ENCODE measurements at places on chromosomes 5 and 9.

- no peak for DNase-seq
Measured at GRCh38 chr5:137264041-137264440, 235.1 kb downstream of the SPOCK1 start.

GRCh38 chr5:101783241-101784013 is 512.7 kb downstream of the SLCO4C1 start:
- DNase-seq: no peak

DNA sequence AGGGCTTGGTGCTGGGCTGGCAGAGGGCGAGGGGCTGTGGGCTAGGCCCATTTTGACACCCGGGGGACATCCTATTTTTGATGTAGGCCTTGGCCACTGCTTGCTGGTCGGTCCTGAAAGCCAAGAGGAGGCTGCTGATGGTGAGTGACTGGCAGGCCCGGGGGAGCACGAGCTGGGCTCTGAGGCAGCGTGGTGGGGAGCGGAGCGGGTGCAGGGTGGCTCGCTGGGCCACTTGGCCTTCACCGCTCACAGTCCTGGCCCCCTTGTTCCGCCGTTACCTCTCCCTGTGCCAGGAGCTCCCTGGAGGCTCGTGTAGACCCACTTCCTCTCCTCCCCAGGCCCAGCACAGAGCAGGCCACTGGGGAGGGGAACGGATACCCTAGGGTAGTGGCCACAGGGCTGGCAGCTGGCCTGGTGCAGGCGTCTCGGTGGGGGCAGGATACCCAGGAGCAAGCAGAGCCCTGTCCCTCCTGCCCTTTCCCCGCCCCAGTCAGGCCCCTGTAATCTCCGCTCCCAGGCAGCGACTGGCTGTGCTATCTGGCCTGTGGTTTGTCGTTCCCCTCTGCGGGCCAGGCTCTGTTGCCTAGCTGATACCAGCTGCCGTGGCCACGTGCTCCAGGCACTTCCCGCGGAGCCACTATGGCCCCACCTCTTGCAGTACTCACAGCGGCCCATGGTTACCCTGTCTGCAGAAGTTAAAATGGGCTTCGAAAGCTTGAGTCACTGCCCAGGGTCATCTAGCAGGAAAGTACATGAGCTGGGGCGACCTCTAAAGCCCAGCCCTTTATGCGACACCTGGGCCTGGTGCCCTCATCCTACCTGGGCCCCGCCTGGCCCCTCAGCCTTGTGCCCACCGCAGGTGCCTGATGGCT is 11.7 kb upstream of the DOLPP1 start:
- DNase-seq: no peak

DNA sequence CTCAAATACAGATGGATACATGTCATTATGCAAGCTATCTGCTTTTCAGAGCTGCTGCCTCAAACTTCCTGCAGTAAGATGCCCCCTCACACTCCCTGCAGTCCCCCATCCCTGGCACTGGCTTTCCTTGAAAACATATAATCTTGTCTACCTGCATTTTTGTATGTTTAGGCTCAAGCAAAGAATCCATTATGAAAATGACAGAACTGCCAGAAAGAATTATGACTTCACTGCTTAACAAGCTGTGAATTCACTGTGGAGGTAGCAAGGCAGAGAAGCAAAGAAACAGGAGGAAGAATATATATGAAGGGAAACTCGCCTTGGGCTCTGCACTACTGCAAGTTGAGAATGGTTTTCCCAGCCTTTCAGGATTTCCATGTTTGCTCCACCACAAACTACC is 39.4 kb upstream of the PPP2R2B start:
- DNase-seq: no peak

DNA sequence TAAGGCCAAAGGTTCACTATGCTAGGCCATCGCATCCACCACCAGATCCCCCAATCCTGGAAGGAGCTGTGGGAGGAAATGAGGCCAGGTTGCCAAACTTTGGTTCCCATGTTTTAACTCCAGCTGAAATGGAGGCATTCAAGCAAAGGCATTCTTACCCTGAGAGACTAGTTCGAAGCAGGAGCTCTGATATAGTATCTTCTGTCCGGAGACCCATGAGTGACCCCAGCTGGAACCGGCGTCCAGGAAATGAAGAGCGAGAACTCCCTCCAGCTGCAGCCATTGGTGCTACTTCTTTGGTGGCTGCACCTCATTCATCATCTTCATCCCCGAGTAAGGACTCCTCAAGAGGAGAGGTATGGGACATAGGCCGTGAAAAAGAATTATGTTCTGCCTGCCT is 75.6 kb downstream of the GAPVD1 start:
- DNase-seq: no peak

All from cerebellar nuclear complex (tissue), 1 donor.